ENCODE measurements at places on chromosomes 4 and X. TPM values are rescaled to one million over a fixed set of nuclear protein-coding genes. Genes with fewer than 3 reads are reported as not detected.

The RBMX gene
- 296 TPM for total RNA-seq

The DMRTC1 gene
- total RNA-seq, result not detected

The NXF2B gene
- total RNA-seq, result not detected

The TECRL gene
- total RNA-seq, result not detected

The SMIM43 gene
- 0.99 TPM for total RNA-seq

The ARX gene
- 0.10 TPM for total RNA-seq

The TCEAL1 gene
- total RNA-seq, result 149 TPM

The LINC00632 gene
- 18.6 TPM for total RNA-seq

The CACNA1F gene
- total RNA-seq, result not detected

The SPOCK3 gene
- not detected for total RNA-seq

The ADGRG4 gene
- total RNA-seq, result not detected

The GUCY1A1 gene
- total RNA-seq, result not detected

The CTAG2 gene
- total RNA-seq, result not detected

The LARP1B gene
- 27.7 TPM for total RNA-seq

The MAOB gene
- total RNA-seq, result not detected

The RNF175 gene
- total RNA-seq, result not detected

The FAM184B gene
- not detected for total RNA-seq

The GUCY1B1 gene
- 8.3 TPM for total RNA-seq

The PCDH11X gene
- not detected for total RNA-seq

The FGF5 gene
- 4.9 TPM for total RNA-seq

The MAGEB2 gene
- not detected for total RNA-seq

The ADH4 gene
- not detected for total RNA-seq
